ENCODE measurements at places on chromosomes 12 and 14. TPM values are rescaled to one million over a fixed set of nuclear protein-coding genes. Genes with fewer than 3 reads are reported as not detected.

The PMEL gene
- total RNA-seq = not detected

The TSPAN19 gene
- total RNA-seq = 0.16 TPM

The RAB3IP gene
- total RNA-seq = 49.4 TPM

The RPS6KL1 gene
- 26.5 TPM for total RNA-seq

The PCED1B gene
- total RNA-seq = 0.94 TPM

The SLC35F4 gene
- 1.6 TPM for total RNA-seq

The OR10G2 gene
- not detected for total RNA-seq

The IFNG gene
- total RNA-seq = not detected

The VRK1 gene
- 63.5 TPM for total RNA-seq

The KLRG1 gene
- 7.8 TPM for total RNA-seq

DNA sequence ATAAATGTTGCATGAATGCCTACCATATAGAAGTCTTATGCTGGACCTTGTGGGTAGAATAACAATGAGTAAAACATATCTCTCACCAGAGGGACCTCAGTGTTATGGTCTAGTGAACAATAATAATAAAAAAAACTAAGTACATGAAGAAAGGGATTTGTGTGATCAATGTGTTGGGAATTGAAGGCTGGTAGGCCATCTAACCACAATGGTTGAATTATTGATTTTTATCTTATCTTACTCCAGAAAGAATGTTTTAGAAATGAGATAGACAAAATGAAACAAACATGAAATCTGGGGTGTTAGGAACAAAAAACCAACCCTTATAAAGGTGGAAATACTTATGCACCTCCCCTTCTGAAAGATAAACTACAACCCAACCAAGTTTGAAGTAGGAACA lies 243.9 kb upstream of the LRIG3 start:
- no peak for DNase-seq

GRCh38 chr14:25006961-25007795 lies 42.8 kb downstream of the STXBP6 start:
- no peak for DNase-seq

DNA sequence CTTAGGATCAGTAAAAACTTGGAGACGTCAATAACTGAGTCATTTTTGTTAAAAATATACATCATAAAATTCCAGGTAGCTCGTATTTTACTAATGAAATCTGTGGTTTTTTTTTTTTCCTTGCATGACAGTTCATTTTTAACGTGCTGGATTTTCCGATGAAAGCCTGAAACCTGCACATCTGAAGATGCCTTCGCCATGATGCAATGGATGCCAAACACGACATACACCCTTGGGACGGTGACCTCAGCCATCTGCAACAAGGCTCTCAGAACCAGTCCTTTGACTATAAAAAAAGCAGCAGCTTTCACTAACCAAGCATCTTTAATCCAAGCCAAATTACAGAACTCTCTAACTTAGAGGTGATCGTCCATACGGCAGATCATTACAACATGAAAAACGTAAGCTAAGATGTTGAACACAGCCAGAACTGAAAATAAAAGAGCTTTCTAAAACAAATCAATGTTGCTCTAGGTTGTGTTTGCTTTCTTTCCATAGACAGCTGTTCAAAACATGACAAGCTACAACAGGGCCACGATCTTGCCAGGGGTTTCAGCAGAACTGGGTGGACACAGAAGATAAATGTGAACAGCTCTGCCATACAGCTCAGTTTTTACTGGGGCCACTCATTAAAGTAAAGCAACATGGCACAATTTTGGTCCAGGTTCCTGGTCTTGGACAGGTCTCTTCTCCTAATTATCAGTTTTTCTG lies 7.8 kb downstream of the NIN start:
- DNase-seq = no peak

- DNase-seq = no peak
Observed at GRCh38 chr14:61641914-61642613, 53.2 kb upstream of the HIF1A start.

DNA sequence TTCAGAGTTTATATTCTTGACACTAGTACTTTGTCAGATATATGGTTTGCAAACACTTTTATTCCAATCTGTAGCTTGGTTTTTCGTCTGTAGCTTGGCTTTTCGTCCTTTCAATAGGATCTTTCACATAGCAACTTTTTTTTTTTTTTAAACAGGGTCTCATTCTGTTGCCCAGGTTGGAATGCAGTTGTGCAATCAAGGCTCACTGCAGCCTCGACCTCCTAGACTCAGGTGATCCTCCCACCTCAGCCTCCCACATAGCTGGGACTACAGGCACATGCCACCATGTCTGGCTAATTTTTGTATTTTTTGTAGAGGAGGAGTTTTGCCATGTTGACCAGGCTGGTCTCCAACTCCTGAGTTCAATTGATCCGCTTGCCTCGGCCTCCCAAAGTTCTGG lies 460.4 kb upstream of the SOX5 start:
- no peak for DNase-seq

GRCh38 chr12:57222286-57223190 lies 5.9 kb downstream of the NXPH4 start:
- no peak for DNase-seq

GRCh38 chr12:117140397-117141096 lies 41.3 kb upstream of the TESC start:
- DNase-seq = no peak

DNA sequence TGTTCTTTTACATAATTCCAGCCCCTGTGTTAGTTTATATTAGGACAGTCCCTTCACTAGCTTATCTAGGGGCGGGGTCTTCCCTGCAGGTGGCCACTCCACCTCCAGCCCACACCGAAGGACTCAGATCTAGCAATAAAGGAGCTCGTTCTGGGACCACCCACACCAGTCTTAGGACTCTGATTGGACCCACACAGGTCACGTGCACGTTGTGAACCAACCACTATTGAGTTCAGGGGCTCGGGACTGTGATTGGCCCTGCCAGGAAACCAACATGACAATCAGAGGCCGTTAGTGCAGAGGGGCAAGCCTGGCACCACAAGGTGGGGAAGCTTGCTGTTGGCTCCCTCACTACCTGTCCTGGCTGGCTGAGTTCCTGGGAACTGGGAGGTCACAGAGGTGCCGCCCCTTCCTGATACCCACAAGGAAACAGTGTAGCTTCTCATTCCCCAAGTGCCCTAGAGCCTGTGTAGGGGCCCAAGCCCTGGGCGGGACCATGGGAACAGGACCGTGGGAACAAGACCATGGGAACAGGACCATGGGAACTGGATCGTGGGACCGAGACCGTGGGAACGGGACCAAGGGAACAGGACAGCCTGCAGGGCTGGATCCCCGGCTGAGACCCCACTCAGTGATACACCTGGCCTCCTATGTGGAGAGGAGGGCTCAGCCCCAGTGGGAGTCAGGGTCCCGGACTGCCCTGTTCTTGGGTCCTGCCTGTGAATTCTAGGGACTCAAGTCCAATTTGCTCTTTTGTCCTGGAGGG lies 297.8 kb downstream of the ADGRD1 start:
- no peak for DNase-seq

GRCh38 chr12:123602651-123603195 lies 824 bp downstream of the DDX55 start:
- DNase-seq = no peak

DNA sequence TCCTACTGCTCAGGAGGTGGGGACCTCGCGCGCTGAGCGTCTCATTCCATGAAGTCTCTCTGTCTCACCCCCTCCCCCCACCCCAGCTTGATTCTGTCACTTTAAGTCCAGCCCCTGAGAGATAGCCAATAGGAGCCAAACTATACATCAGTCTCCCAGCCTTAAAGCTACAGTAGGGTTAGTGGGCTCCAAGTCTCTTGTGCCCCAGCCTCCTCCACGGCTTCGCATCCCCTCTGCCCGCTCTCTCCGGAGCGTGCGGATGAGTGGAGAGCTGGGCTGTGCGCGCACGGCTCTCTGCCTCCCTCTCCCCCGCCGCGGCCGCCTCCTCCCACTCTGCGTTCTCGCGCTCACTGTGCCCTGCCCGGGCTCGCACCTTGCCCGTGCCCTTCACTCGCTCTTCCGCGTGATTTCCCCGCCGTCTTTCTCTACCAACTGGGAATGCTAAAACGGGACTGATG lies at the start of gene ESRRB:
ESRRB (plus strand) TSS at position 191 of the 458 bp plus-strand sequence; CDS start at position 456, 265 bp downstream.
- no peak for DNase-seq

GRCh38 chr12:65935906-65936901 lies 111.9 kb downstream of the HMGA2 start:
- DNase-seq = no peak

- no peak for DNase-seq
Observed at GRCh38 chr14:99749142-99749541, 44.1 kb upstream of the EML1 start.

DNA sequence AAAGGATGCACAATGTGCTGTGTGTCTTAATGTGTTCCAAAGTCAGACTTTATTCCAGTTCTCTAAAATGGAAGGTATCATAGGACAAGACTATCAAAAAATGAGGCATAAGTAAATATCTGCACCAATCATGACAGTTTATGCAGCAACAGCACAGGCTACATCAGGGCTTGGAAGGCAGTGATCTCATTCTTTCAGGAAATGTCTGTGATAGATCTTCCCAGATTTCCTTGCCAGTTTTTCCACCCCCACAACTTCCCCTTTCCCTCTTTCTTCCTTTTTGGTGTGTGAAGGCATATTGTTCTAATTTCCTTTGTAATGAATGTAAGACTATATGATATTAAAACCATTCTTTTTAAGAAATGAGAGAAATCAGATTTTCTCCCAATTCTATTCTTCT lies 326.7 kb downstream of the ATP23 start:
- DNase-seq = no peak

DNA sequence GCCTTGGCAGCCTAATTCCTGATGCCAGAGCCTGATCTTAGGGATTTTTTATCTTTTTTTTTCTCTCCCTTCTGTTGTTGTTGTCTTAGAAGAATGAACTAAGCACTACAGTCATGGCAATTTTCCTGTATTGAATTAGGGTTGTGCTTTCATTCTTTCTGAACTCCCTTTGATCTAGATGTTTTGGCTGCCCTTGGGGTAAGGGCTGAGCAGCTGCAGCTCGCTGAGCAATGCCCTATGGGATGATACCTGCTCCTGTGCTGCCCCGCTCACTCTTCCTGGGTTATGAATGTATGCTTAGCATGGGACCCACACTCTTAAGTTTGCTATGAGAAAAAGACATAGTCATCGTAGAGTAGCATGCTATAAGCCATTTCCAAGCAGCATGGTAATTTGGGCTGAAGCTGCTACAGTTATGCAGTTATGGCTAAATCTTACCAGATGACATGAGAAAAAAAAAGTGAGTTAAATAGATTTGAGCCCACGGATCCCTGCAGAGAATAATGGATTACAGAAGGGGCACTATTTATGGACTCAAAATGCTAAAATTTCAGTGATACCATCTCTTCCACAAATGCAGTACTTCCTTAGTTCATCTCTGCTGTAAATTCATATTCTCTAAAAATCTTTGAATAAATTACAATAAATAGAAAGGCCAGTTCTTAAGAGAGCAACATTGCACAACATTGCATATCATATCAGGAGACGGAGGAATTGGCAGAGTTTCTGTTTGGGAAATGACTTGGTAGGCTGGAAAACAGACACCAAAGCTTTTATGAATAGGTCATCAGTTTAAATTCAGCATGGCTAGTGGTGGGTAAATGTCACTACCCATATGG lies 79.2 kb upstream of the PTHLH start:
- DNase-seq = no peak

DNA sequence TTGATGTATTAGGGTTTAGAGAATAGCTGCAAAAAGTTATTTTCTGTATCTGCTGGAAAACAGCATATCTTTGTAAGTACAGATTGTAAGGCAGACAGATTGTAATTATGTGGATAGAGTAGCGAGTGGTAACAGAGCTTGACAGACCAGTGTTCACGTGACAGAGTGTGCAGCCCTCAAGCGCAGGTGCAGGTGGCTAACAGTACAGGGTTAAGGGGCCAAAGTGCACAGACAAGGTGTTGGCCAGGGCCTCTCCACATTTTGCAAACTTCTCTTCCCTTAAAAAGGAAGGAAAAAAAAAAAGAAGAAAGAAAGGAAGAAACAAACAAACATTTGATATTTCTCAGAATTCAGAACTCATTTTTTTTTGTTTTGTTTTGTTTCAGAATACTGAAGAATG lies 25.2 kb upstream of the KLHL42 start:
- no peak for DNase-seq

DNA sequence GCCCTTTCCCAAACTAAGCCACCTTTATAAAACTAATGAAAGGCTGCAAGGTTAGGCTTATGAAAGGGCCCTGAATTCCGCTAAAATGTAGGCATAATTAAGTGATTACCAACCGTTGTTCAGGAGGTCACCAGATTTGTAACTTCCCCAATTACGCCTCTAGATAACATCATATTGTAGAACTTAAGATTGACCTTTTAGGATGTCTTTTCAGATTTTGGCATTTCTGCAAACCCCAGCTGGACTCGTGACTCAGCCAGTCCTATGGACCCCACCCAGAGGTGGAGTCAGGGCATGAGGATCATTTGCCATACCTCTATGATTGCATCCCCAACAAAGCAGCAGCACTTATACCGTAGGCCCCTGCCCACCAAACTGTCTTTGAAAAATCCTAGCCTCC lies 3.7 kb upstream of the LPCAT3 start:
- DNase-seq = no peak

GRCh38 chr12:95220726-95221125 lies 3.1 kb downstream of the VEZT start:
- DNase-seq = no peak

- no peak for DNase-seq
Observed at GRCh38 chr14:95018821-95019220, 138.5 kb downstream of the DICER1 start.

DNA sequence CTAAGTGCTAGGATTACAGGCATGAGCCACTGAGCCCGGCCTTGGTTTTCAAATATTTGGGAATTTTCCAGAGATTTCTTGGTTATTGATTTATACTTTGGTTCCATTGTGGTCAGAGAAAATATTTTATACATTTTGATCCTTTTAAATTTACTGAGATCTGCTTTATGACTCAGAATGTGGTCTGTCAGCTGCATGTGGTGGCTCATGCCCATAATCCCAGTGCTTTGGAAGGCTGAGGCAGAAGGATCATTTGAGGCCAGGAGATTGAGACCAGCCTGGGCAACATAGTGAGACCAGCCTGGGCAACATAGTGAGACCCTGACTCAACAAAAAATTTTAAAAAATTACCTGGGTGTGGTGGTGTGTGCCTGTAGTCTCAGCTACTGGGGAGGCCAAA lies 49.8 kb downstream of the ADCK1 start:
- no peak for DNase-seq

DNA sequence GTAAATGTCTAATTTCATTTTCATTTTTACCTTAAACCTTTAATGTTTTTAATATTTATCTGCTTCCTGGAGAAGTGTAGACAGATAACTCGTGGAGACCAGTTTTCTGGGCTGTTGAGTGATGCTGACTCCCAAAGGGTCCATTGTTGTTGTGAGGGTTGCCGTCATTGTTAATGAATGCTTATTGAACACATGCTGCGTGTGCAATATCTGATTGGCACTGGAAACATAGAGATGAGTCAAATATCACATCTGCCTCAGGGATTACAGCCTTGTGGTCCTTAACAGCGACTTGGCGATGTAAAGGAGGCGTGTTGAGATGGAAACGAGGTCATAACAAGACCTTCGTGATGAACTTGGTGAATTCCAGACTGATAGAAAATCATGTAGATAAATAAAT lies 85.9 kb downstream of the FBXW8 start:
- DNase-seq = no peak
